ENCODE measurements at places on chromosomes 11 and 22.

DNA sequence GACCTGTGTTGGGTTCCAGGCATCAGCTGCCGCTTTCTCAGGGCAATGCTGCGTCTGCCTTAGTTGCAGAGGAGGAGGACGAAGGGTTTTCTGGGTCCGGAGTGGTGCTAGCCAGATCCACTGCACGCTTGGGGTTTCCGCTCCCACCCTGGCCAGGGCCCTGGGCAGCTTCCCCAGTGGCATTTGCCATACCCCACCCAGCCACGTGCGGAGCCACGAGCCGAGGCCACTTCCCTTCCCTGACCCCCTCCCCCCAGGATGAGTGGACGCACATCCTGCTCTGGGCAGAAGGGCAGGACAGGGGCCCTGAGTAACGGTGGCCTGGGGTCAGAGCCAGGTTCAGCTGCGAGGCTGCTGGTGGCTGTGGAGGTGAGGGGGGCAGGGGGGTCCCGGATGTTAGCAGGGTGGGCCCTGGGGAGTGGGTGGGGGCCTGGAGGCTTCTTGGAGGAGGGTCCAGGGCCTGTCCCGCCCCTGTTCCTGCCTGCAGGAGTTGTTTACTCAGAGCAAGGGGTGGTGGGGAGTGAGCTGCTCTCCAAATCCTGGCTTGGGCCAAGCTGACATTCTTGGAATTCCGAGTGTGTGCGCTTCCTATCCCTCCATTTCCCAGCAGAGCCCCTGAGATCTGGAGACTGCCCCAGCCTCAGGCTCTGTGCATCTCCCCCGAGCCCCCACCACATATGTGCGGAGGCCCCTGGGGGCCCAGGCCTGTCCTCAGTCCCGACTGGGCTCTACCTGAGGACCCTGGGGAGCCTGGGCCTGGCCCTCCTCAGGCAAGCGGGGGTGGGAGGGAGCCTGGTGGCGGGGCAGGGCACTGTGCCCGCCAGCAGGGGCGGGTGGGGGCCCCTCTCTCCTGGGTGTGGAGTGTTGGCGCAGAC, 1.4 kb downstream of the TSPAN4 start:
- no peak for DNase-seq

DNA sequence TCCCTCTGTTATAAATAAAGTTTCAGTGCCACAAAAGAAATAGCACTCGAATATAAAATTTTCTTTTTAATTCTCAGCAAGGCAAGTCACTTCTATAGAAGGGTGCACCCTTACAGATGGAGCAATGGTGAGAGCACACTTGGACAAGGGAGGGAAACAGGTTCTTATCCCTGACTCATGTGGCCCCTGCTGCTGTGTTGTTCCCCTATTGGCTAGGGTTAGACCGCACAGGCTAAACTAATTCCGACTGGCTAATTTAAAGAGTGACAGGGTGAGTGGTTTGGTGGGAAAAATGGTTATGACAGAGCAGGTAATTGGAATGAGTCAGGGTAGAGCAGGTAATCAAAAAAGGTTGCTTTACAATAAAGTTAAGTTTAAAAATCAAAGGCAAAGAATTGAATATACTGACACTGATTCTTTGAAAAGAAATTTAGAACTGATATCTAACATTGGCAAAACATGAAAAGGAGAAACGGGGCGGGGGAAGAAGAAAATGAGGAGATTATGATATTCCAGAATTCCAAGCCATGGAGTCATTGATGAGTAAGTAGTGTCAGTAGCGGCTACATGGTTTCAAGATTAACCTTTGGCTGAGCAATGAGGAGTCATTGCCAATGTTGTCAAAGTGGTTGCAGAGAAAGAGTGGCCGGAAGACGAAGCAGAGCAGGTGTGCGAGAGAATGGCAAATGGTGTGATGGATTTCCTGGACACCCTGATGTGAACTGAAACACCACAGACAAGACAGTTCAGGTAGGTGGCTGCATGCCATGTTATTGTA, 48.4 kb upstream of the MRGPRX1 start:
- no peak for DNase-seq

DNA sequence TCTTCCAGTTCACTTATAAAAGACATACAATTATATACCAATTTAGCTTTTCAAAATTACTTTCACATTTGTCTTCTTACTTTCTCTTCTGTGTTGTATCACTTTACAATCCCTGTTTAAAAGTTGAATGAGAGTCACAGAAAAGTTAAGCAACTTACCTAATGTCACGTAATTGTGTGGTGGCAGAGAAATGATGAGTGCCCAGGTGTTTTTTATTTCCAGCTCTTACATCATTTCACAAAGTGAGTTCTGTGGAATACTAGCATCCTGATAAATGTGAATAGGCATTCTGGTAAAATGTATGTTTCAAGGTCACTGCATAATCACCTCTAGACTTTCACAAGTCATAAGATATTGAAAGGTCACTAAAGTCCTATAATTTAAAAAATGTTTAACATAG, 133.0 kb upstream of the FIBIN start:
- no peak for DNase-seq

DNA sequence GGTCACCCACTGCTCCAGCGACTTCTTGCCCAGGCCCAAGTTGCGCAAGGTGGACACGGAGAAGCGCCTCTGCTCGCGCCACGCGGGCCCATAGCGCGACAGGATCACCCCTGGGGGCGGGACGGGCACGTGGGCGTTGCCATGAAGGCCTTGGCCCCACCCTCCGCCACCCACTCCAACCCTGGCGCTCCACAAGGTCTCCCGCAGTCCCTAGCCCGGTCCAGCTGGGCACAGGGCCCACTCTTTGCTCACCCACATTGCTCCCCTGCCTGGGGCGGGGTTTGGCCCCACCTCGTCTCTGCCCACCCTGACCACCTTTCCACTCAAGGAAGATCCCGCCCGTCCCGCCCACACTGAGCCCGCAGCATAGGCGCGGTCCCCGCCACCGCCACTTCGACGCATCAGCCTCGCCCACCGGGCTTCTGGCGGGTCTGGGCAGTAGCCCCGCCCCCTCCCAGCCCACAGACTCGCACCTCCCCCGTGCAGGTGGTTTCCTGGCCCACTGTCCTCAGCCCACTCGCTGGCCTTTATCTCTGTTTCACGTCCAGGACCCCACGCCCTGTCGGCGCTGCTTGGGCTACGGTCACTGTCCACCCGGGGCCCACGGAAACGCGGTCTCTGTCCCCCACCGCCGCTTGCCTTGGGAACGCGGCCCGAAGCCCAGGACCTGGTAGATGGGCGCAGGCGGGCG, 12.3 kb upstream of the CYP2D6 start:
- no peak for DNase-seq

GRCh38 chr11:65172600-65172999, 2.6 kb downstream of the SPDYC start:
- DNase-seq = no peak

- DNase-seq = no peak
Measured at GRCh38 chr11:75203138-75203537, 37.4 kb upstream of the TPBGL start.

- DNase-seq = no peak
Measured at GRCh38 chr11:69540118-69541000, 58.9 kb downstream of the LINC01488 start.

DNA sequence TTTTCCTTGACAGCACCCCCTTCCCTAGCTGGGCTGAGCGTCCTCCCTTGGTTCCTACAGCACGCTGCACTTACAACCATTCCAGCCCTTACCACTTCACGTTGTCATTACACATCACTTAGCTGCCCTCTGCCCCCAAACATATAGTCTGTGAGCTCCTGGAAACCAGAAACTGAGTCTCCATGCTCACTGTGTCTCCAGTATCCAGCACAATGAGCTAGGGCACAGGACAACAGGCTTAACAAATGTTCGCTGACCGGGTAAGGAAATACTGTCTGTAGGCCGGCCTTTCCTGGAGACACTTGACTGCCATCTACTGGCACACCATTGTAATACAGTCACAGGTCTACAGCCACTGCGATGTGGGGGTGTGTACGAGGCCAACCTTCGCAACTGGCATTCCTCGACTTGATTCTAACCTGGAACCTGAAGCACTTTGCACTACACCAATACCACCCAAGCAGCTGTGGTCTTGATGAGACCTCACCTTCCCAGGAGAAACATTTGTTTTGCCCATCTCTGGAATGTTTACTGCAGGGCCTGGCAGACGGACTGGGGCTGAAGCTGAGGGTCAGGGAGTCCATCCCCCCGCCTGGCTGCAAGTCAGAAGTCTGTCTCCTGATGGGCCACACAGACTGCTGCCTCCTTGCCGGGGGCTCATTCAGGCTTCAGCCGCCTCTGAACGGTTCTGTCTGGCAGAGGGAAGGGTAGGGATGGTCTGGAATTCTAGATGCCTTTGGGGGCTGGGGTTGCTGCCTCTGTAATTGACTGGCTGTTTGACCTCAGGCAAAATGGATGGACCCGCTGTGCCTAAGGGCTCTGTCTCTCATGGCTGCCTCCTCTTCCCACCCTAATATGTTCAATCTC, 72.0 kb downstream of the SYN3 start:
- peak; percentile 57 for DNase-seq

DNA sequence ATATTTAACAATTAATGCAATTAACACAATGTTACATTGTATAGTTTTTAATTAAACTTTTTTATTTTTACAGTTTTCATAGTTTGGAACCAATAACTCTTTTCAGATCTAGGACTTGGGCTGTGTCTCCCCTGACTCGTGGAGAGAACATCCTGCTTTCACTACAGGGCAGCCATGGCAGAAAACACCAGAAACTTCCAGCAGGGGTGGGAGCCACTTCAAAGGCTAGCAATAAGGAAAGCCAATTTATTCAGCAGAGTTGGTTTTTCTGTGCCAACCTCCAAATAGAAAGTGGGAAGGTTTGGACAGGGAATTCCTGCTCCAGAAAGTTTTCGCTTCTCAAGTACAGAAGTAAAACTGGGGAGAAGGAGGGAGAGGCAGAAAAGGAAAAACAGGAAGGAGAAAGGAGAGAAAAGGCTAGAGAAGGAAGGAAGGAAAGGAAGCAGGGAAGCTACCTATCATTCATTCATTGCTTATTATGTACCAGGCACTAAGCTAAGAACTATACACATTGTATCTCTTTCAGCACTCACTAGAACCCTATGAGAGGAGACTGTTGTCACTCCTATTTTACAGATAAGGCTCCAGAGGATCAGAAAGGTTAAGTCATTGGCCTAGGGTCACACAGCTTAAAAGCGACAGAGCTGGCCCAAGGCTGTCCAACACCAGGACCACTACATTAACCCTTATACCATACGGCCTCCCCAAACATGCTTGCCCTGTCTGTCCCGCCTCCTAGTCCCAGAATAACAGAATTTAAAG, 54.8 kb upstream of the CREB3L1 start:
- no peak for DNase-seq

DNA sequence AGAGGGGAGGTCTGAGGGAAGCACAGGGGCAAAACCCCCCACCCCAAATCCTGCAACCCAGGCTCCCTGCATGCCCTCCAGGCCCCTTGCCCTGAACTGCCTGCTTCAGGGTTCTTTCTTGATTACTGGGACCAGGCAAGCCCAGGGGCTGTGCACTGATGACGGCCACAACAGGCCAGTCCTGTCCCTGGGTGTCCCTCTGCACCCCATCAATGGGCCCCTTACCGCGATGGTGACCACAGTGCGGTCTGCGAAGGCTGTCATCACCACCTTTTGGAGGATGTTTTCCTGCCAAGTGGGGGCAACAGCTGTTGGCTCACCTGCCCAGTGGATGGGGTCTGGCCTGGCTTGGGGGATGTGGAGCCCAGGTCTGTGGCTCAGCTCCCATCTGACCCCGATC, 5.0 kb upstream of the KCNJ11 start:
- no peak for DNase-seq

DNA sequence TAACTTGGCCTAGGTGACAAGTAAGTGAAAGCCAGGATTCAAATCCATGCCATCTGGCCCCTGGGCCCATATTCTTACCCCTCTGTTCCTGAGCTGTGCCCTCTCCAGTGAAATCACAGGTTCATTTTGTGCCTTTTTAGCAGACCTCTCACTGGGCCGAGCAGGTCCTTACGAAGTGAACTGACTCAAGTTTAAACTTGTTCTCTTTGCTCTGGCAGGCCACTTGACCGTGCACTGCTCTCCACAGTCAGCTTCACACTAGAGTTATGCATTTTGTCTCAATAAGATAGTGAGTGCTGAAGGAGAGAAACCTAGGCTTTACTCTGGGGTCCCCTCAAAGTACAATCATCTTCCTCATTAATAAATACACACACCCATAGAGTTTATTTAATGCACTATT, 40.7 kb downstream of the ARFGAP3 start:
- no peak for DNase-seq

DNA sequence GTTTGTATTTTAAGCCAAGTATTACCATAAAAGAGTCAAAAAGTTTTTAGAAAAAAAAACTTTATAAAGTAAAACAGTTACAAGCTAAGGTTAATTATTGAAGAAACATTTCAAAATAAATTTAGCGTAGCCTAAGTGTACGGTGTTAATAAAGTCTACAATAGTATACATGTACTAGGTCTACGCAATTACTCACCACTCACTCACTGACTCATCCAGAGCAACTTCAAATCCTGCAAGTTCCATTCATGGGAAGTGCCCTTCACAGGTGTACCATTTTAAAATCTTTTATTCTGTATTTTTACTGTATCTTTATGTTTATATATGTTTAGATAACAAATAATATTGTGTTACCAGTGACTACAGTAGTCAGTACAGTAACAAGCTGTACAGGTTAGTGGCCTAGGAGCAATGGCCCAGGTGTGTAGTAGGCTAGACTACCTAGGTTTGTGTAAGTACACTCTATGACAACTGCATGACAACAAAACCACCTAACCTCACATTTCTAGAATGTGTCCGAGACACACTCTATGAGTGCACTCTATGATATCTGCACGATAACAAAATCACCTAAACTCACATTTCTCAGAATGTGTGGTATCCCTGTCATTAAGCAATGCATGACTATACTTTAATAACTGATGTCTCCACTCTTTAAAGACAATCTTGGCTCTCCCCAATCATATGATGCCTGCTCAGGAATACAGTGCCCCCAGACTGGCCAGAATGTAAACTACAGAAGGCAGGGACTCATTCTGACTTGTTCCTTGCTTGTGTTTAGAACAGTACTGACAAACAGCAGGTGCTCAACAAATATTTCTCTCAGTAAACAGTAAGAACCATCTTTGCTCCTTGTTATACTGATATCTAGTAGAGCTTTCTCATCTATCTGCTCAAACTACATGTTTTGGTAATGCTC, 21.2 kb downstream of the KMT5B start:
- DNase-seq = no peak

DNA sequence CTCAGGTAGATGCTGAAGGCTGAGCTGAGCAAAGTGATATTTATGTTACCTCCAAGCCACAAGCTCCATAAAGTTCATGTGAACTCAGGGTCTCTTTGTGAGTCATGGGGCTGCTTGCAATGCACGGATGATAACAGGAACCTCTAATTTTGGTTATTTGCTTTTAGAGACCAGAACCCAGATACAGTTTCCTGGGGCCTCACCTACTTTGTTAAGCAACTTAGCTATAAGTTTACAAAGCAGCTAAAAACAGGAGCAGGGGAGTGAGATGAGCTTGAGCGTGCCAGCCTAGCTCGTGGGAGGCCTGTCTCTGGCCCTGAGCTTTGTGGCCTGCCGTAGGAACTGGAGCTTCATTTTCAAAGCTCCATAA, 29.2 kb downstream of the SREBF2 start:
- DNase-seq = peak; percentile 74

DNA sequence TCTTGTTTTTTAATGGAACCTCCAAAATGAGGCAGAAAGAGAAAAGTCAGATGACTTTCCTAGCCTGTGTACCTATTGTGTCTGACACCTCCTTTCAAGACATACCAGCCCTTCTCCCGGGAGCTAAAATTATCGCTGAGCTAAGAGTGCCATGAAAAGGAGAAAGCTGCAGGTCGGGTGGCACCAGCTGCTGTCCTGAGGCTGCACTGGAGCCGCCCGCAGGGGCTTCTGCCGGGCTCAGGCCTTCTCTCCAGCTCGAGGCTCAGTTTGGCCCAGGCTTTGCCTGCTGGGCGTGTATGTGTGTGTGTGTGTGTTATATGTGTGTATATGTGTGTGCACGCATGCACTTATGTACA, 27.7 kb upstream of the RAB1B start:
- no peak for DNase-seq

- DNase-seq = no peak
Measured at GRCh38 chr11:14746857-14747395, 103.3 kb downstream of the PDE3B start.
